Activated T-cell treated with anti-CD3 and anti-CD28 coated beads for 48 hours (primary cell): ENCODE measurements at places on chromosomes 13 and 19.

GRCh38 chr13:48535766-48536165, 2.9 kb upstream of the RCBTB2 start:
- DNase-seq: no peak

DNA sequence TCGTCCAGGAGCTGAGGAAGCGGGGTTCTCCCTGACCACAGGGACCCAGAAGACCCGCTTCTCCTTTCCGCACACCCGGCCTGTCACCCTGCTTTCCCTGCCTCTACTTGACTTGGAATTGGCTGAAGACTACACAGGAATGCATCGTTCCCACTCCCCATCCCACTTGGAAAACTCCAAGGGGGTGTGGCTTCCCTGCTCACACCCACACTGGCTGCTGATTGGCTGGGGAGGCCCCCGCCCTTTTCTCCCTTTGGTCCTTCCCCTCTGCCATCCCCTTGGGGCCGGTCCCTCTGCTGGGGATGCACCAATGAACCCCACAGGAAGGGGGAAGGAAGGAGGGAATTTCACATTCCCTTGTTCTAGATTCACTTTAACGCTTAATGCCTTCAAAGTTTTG, 18.9 kb downstream of the VASP start:
- DNase-seq: no peak

- DNase-seq: no peak
Measured at GRCh38 chr13:39281539-39282150, 243.4 kb downstream of the NHLRC3 start.

DNA sequence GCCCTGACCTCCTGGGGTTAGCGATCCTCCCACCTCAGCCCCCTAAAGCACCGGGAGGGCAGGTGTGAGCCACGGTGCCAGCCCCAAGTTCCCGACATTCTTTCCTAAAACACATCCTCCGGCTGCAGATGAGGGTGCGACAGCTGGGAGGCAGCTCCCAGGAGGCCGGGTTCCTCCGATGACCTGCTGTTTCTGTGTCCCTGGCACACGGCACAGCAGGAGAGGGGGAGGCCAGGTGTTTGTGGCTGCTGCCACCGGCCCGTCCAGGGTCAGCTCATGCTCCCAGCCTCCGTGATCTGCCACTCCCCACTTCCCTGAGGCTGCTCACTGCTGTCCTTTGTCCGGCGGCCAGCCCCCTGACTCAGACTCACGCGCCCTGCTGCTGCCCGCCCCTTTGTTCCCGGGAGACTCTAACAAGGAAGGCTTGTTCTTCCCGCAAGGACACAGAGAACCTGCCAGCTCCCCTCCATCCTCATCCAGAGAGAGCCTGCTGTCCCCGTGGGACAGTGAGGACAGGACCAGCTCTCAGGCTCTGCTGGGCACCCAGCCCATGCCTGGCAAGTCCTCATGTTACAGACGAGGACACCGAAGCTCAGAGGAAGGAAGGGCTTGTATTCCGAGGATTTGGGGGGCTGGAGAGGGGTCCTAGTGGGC, 10.6 kb upstream of the MADCAM1 start:
- DNase-seq: no peak

DNA sequence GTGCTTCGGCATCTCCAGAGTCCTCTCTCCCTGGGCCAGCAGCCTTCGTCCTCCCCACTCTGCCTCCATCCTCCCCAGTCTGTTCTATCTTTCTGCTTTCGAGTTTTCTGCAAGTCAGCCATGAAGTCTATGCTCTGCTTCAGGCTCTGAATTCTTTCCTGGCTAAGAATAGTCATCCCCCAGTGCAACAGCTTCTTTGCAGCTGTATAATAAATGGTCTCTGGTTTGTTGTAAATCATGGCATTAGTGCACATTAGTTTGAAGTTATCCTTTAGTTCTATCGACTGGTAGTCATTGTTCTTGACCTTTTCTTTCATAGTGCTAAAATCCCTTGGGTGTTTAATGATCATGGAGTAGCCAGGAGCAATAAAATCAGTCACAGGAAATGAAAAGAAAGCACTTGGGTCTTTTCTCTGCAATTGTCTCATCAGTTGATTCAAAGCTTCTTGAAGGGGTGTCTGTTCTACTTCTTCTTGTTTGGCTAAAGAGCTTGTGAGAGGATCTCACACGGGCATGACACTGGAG, 46.2 kb upstream of the SOX21 start:
- no peak for DNase-seq

DNA sequence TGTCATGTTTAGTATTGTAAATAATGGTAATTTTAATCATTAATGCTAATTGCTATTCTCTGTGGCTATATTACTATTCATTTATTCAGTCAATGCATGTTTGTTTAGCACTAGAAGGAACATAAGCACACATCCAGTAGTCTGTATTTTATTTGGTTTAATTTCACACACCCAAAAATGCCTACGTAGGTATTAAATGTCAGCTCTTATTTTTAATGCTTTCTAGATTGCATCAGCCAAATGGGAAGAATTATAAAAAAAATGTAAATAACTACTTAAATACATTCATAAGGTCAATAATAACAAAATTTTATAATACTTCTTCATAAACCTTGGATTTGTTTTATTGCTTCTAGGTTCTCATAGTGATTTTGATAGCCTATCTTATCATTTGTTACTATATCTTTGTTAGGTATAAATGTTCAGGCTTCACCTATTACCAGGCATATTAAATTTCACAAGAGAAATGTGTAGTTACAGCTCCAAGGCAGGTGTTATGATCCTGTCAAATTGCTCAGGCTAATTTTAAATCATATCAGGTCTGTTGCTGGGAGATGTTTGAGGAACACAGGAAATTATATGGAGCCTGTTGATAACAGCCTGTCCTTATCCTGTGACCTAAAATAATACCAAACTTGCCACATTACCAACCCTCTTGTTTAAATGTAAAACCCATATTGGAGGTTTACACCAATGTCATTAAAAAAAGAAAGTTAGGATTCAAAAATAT, 34.4 kb downstream of the ITGBL1 start:
- DNase-seq: no peak

GRCh38 chr13:67914535-67914934, 684.4 kb upstream of the PCDH9 start:
- no peak for DNase-seq

GRCh38 chr19:35742121-35742724, at the start of gene IGFLR1:
IGFLR1 (minus strand) TSS chr19:35742452; CDS start chr19:35741180, 1,272 bp downstream.
- DNase-seq: peak; percentile 64

DNA sequence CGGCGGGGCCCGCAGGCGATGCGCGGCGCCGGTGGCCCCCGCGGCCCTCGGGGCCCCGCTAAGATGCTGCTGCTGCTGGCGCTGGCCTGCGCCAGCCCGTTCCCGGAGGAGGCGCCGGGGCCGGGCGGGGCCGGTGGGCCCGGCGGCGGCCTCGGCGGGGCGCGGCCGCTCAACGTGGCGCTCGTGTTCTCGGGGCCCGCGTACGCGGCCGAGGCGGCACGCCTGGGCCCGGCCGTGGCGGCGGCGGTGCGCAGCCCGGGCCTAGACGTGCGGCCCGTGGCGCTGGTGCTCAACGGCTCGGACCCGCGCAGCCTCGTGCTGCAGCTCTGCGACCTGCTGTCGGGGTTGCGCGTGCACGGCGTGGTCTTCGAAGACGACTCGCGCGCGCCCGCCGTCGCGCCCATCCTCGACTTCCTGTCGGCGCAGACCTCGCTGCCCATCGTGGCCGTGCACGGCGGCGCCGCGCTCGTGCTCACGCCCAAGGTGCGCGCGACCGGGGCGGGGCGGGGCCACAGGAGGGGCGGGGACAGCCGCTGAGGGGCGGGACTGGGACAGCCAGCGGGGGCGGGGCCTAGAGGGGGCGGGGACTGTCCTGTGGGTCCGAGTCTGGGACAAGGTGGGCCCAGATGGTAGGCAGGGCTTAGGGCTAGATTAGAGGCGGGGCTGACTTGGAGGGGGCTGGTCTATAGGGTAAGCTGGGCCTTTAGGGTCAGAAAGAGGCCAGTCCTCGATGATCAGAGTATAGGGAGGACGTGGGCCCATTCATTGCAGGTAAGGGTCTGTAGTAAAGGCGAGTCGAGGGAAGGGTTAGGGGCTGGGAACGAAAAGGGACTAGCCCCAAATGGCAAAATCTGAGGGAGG, 5.1 kb downstream of the GRIN2D start:
- DNase-seq: peak; percentile 88

GRCh38 chr19:28876609-28877123, 336.3 kb downstream of the UQCRFS1 start:
- DNase-seq: no peak

- DNase-seq: peak; percentile 60
Measured at GRCh38 chr19:10718205-10719196, 622 bp downstream of the DNM2 start.

- no peak for DNase-seq
Measured at GRCh38 chr19:8212212-8212611, 3.0 kb downstream of the CERS4 start.

DNA sequence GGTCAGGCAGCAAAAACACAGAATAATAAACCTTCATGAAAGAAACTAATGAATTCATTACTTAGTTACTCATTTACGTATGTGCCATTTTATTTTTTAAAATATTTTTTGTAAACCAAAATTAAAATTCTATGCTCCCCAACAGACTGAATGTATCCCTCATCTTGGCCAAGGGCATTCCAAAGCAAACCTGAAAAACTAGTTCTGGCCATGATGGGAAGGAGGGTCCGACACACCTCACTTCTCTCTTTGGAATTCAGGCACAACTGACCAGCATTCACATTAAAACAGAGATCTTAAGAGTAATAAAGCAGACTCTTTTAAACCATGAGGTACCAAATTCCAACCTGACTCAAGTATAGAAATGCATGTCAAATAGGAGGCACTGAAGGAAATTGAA, 1576.9 kb upstream of the SPRY2 start:
- no peak for DNase-seq

DNA sequence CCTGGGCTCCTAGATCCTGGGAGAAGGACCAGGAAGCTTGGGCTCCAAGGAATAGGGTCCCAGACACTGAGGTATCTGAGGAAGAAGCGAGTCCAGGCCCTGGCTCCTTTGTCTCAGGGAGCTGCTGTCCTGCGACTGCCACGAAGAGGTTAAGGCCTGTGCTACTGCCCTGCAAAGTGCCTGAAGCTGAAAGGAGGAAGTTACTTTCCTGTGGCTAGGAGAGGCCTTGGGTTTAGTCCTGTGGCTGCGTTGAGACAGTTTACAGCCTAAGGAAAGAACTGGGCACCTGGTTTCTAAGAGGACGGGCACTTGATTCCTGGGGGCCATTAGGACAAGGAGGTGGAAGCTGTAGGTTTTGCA, 2.8 kb downstream of the MYADM start:
- DNase-seq: no peak

DNA sequence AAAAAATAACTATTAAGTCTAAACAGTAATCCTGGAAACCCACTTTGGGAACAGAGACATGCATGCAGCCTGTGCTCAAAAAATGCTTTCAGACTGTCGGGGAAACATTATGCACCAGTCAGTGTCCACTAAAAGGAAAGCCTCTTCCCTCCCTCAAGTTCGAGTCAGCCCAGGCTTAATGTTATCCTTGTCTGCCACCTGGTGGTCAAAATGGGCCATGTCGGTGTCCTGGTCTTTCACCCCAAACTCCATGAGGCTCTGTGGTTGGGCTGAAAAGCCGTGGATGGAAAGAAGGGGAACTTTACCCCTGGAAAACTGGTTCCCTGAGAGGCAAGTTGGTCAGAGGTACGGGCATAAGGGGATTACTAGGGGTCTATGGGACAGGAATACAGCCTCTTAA, 88.4 kb upstream of the ZNF492 start:
- peak; percentile 11 for DNase-seq

- peak; percentile 40 for DNase-seq
Measured at GRCh38 chr19:49567861-49568441, 12.4 kb downstream of the NOSIP start.

DNA sequence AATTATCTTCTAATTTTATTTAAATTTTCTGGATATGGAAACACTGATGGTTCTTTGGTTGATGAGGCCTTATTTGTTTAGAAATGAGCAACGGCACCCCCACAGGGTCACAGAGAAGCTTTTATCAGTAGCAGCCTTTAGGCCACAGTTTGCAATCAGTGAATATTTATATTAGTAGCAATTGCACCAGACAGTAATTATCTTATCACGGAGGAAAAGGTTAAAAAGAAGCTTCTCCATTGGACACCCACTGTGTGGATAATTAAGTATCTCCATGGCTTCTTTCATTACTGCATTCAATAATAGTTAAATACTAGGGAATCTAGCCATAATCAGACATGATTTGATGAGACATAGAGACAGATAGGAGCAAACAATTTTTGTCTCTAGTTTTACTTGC, 2099.2 kb upstream of the PCDH20 start:
- no peak for DNase-seq

GRCh38 chr19:43983544-43983911, 460 bp upstream of the ZNF155 start:
- DNase-seq: no peak

GRCh38 chr13:96426167-96426566, 336.3 kb downstream of the HS6ST3 start:
- DNase-seq: no peak

GRCh38 chr19:10872546-10873107, 1.3 kb downstream of the CARM1 start:
- no peak for DNase-seq

- DNase-seq: no peak
Measured at GRCh38 chr19:38148337-38148736, 75.7 kb downstream of the DPF1 start.

DNA sequence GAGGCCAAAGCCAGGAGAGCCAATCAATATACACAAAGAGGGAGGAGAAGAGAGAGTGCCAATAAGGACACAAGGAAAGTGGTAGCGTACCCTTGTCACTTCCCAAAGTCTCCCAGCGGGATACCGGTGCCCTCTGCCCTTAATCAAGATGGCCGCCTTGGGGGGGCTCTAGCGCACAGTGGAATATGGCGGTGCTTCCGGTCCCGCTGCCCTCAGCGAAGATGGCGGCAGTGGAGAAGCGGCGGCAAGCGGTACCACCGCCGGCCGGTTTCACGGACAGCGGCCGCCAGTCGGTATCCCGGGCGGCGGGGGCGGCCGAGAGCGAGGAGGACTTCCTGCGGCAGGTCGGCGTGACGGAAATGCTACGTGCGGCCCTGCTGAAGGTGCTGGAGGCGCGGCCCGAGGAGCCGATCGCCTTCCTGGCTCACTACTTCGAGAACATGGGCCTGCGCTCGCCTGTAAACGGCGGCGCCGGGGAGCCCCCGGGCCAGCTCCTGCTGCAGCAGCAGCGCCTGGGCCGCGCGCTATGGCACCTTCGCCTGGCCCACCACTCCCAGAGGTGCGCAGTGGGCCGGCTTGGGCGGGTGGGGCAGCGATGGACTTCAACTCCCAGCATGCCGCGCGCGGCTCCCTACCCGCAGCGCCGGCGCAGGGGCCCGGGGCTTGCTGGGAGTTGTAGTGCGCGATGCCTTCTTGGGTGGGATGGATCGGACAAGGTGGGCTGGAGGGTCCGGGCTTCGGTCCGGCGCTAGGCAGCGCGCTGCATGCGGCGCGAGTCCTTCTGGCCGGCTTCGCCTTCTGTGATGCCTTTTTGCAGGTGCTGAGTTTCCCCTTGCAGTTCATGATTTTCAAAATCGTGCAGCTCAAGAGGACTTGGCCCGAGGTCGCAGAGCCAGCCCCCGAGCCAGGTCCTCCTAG, at the start of gene TPGS1:
TSS of gene TPGS1 (plus strand) at position 212 of the 918 bp plus-strand sequence. CDS start at position 222, 10 bp downstream.
- peak; percentile 81 for DNase-seq
